AML-193 (cell line): ENCODE measurements at places on chromosomes 11 and 22.

DNA sequence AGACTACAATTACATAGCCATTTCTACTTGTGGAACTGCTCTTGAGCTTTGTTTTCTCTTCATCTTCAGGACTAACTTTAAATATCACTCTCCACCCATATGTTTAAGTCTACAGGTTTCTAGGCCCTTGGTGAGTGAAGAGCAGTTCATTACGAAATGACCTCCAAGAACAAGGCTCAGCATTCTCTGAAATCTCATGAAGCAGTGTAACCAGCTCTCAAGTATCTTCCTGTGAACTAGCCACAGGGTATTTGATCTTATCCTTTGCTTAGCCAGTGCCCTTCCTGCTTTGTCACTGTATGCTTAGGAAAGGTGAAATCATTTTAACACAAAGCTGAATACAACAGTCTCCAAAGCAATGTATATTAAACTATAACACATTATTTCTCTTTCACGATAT lies 20.4 kb upstream of the LYVE1 start:
- DNase-seq = peak; percentile 66

DNA sequence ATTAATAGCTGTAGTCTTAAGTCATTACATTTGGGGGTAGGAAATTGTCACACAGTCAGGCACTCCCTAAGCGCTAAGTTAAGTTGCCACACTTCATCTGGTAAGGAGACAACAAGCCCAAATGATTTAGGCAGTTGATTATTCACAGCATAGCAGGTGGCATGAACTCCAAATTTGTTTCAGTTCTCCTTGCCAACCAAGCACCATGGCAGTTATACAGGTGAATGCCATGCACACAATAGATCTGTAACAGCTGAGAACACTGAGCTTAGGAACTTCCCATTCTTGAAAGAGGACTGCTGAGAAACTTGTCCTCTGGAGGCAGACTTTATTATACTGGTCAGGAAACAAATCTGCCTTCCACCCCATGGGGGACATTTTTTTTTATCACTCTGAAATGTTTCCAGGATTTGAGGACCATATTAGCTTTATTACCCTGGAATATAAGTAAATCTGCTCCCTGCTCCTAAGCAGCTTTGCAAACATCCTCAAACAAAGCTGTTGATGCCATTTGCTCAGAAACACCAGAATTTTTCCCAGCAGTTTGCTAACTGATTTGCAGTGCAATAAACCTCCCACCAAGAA lies 5.1 kb upstream of the INTS4 start:
- no peak for DNase-seq

DNA sequence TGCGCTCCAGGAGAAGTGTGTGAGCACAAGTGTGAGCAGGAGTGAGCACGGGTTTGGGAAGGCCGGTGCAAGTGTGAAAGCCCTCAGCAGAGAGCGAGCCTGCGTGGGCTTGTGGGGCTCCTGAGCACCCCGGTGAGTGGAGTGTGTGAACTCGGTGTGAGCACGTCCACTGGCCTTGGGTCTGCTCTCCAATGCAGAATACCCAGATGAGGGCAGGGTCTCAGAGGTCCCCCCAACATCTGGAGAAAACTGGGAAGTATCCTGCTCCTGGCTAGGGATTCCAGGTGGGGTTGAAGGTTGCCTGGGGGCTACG lies 1.2 kb downstream of the ESRRA start:
- no peak for DNase-seq

- peak; percentile 93 for DNase-seq
Measured at GRCh38 chr11:10606536-10607208, 38.2 kb upstream of the LYVE1 start.

- no peak for DNase-seq
Measured at GRCh38 chr22:38423512-38424503, 31.2 kb downstream of the KCNJ4 start.

DNA sequence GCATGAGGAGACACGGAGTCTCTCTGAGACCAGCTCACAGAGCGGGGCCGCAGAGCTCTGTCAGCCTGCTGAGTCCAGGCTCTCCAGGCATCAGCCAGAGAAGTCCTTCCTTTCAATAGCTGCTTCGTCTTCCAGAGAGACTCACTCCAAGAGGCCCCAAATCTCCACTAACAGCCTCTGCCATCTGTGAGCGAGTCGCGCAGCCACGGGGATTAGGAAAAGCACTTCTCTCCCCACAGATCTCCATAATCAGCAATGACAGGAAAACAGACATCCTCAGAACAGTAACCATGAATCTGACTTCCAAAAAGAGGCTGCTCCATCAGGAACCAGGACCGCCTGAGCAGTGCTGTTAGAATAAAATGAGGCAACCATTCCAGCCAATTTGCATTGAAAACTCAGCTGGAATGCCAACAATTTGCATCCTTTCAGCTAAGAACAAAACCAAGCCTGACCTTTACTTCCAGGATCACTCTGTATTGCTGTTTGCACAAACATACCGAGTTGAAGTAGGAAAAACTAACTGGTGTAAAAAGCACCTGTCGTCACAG lies 65.4 kb downstream of the SMCO4 start:
- DNase-seq = no peak

- DNase-seq = peak; percentile 97
Measured at GRCh38 chr22:39519681-39520225, 609 bp upstream of the ATF4 start.

GRCh38 chr11:85974122-85974521 lies 94.8 kb downstream of the PICALM start:
- DNase-seq = no peak

GRCh38 chr22:17281440-17281841 lies 62.2 kb upstream of the ADA2 start:
- DNase-seq = no peak

- DNase-seq = peak; percentile 13
Measured at GRCh38 chr22:17980638-17981051, 43.7 kb downstream of the MICAL3 start.

- DNase-seq = peak; percentile 6
Measured at GRCh38 chr11:34267417-34267816, 90.4 kb downstream of the ABTB2 start.

GRCh38 chr22:28441720-28442263 lies 237.8 kb downstream of the TTC28 start:
- DNase-seq = no peak

- DNase-seq = no peak
Measured at GRCh38 chr11:35148163-35148837, 9.3 kb downstream of the CD44 start.

- DNase-seq = no peak
Measured at GRCh38 chr11:19080579-19080993, 20.1 kb upstream of the MRGPRX2 start.

GRCh38 chr11:73866095-73866579 lies 10.5 kb downstream of the COA4 start:
- no peak for DNase-seq

GRCh38 chr22:22941831-22942510 lies 54.4 kb downstream of the IGLL5 start:
- DNase-seq = no peak

DNA sequence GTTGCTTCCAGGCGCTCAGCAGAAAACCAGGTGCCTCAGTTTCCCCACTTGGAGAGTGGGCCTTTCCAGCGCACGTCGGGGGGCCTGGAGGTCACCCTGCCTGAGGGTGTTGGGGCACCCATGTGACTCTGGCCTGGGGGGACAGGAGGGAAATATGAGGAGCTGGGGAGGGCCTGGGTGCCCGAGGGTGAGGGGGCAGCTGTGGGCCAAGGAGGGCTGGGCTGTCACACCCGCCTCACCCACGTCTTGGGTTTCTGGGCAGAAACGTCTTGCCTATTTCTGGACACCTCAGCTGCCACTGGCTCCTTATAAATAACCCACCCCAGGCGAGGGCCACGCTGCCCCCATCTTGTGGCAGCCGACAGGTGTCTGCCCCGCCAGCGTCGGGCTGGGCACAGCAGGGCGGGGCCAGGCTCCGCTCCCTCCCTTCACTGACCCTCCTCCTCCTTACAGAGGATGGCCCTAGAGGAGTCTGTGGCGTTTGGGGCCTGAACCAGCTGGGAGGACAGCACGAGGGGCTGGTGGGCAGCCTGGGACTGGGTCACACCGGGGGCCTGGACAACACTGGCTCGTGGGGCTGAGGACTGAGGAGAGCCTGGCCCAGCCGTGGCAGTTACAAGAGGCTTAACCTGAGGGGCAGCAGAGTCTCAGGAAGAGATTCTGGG lies 1.5 kb downstream of the TNNT3 start:
- DNase-seq = no peak

DNA sequence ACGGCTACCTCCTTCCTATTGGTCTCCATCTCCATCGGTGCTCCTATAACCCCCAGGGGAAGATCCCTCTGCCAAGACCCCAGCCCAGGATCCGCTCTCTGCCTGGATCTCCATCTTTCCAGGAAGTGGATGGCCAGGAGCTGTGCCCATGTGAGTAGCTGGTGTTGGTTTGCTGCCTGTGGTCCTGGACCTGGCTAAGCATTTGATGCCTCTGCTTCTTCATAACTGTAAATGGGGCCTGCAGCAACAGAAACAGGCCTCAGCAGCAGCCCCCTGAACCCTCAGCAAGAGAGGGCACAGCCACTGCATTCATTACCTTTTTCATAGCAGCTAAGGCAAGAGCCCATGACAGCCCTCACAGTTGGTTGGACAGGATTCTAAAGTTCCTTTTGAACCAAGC lies 26.6 kb upstream of the CSNK2A3 start:
- DNase-seq = no peak

DNA sequence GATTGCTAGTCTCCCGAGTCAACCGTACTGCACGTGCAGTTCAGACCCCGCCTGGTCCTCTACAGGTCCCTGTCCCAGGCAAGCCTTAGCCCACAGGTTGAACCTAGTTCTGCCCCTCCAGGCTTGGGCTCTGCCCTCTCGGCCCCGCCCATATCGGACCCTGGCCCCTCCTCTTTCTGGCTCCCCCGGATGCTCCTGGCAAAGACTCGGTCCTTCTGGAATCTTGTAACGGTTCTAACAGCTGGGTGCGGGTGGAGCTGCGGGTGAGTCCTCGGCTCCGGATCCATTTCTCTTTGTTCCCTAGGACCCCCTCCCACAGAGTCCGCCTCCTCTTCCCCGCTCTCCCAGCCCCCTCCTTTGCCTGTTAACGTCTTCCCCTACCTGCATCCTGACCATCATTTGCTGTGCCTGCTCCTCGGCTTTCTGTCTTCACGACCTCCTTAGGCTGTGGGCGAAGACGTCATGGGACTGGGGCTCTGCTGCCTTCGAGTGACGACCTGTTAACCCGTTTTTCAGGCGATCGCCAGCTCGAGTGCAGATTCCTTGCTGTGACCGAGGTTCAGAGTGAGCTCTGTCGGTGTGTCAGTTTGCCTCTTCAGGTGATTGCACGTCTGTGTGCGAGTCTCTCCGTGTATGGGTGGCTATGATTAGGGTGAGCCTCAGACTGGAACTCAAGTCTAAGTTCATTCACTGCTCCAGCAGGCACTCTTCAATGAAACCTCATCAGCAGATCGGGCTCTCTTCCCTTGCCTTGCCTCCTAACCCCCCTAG lies at the start of gene DNHD1:
Gene DNHD1, plus strand, starts transcription at position 212 of the 771 bp plus-strand sequence. CDS start 936 bp downstream, outside the sequence.
- no peak for DNase-seq

DNA sequence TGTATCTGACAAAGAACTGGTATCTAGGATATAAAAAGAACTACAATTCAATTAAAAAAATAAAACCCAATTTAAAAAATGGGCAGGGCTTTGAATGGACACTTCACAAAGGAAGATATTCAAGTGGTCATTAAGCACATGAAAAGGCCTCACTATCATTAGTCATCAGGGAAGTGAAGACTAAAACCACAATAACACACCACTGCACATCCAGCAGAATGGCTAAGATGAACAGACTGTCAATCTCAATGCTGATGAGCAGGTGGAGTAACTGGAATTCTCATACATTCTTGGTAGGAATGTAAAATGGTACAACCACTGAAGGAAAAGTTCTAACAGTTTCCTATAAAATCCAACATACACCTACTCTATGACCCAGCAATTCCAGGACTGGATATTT lies 8.9 kb downstream of the HPS4 start:
- peak; percentile 6 for DNase-seq

DNA sequence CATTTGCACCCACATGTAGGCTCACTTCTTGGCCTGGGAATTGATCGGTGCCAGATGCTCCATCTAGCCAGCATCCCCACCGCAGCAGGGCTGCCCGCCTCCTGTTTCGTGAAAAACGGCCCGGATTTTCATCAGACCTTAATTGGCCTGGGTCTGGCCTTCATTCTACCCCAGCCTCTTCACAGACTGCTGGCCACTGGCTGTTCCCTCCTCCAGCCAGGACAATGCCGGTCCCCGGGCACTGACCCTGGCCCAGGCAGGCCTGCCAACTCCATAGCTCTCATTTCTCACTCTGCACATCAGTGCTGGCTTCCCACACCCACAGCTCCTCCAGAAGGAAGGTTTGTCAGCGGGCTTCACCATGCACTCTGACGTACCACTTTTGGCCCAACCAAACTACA lies 27.9 kb downstream of the TIMP3 start:
- DNase-seq = no peak

DNA sequence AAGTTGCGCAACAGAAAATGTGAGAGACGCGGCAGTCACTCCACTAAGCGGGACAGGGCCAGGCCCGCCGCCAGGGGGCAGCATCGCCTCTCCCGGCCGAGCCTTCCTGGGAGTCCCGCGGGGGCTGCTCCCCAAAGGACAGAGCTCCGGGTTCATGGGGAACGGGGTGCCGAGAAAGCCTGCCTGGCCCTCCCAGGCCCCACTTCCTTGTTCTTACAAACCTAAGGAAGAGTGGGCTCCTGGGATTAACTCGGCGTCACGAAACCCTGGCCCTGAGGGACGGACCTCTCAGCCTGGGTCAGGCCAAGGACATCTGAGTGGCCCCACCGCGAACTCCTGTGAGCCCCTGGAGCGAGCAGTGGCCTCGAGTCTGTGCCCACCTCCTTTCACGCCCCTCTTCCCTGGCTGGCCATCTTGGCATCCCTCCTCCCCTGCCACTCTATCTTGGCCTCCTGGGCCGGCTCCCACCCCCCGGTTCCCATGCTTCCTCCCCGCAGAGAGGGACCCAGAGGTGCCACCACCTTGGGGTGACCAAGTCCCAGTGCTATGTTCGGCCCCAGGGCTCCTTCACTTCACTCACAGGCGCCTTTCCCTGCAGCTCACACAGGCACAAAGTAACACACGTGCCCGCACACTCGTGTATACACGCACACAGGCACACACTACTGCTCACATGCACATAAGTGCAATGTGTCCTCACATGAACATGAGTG lies 99.9 kb upstream of the FGF3 start:
- DNase-seq = peak; percentile 10
